Endothelial cell (in vitro differentiated cells): ENCODE measurements at places on chromosomes 16 and 17. TPM values are rescaled to one million over a fixed set of nuclear protein-coding genes. Genes with fewer than 3 reads are reported as not detected.

- H3K36me3 ChIP-seq, result no peaks in the 10 kb centered on the region
- H3K27ac ChIP-seq, result no peak overlapping the region
- no peak overlapping the region for H3K4me3 ChIP-seq
- H3K27me3 ChIP-seq, result peaks cover 8% of the 10 kb centered on the region
- peak; percentile 76 for DNase-seq
These were observed 23.6 kb upstream of the ABR start for GRCh38 chr17:1203111-1203966.

- H3K4me1 ChIP-seq, result peaks cover 7% of the 10 kb centered on the region
- H3K36me3 ChIP-seq, result no peaks in the 10 kb centered on the region
- DNase-seq, result no peak
- H3K27me3 ChIP-seq, result no peaks in the 10 kb centered on the region
- no peak overlapping the region for H3K27ac ChIP-seq
These were observed 236.8 kb downstream of the IRX3 start for GRCh38 chr16:54049591-54050458.

Gene SLC16A6
- 2.4 TPM for total RNA-seq

Gene WSCD1
- total RNA-seq, result 43.9 TPM

Gene SLC38A8
- not detected for total RNA-seq

Gene SLC13A2
- not detected for total RNA-seq

Gene TNS4
- total RNA-seq, result 0.08 TPM

DNA sequence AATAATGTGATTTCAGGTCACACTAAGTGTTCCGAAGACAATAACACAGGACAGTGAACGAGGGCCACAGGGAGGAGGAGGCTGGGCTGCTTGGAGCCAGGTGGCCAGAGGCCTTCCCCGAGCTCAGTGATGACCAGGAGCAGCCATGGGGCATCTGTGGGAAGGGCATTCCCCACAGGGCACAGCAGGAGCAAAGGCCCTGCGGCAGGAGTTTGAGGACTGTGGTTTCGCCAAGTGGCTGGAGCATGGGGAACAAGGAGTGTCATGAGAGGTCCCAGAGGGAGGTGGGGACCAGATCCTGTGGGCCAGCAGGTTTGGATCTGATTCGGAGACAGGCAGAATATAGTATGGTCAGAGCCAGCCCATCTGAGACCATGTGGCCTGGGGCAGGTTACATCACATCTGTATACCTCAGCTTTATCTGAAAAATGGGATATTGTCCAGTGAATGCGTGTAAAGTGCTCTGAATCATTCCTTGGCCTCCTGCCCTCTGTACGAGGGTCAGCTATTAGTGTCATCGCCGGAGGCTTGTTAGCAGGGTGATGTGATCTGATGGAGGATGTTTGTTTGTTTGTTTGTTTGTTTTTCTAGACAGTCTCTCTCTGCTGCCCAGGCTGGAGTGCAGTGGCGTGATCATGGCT, 176.8 kb downstream of the KATNIP start:
- no peak for DNase-seq
- H3K27ac ChIP-seq, result no peak overlapping the region
- H3K4me1 ChIP-seq, result peaks cover 6% of the 10 kb centered on the region
- H3K27me3 ChIP-seq, result peaks cover 9% of the 10 kb centered on the region
- peaks cover 47% of the 10 kb centered on the region for H3K36me3 ChIP-seq

DNA sequence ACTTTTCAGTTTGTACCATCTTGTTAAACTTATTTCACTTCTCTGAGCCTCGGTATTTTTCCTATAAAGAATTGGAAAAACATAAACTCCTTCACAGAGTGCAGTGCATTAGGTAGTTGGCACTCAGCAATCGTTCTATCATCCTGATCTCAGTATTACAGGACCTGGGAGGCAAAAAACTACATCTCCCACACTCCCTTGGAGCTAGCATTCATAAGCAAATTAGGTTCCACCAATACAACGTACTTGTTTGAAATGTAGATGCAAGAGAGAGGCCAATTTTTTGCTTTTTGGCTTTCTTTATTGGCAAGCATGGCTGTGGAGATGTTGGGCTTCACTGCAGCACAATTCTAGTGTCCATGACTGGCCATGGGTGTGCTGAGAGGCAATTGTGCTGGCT, 285.2 kb downstream of the CA10 start:
- H3K27me3 ChIP-seq, result no peaks in the 10 kb centered on the region
- DNase-seq, result no peak
- no peaks in the 10 kb centered on the region for H3K36me3 ChIP-seq

Gene MTSS2
- 82.6 TPM for total RNA-seq

Gene QPRT
- 30.4 TPM for total RNA-seq

- peaks cover 5% of the 10 kb centered on the region for H3K27me3 ChIP-seq
- peak overlapping the region; percentile 83 for H3K27ac ChIP-seq
- H3K36me3 ChIP-seq, result peaks cover 15% of the 10 kb centered on the region
- DNase-seq, result no peak
These were observed 557 bp upstream of the LUC7L start for GRCh38 chr16:229731-230281.
